HepG2 (cell line): ENCODE measurements at places on chromosomes 5 and 9. TPM values are rescaled to one million over a fixed set of nuclear protein-coding genes. Genes with fewer than 3 reads are reported as not detected.

GRCh38 chr9:136671254-136671614 lies 8.5 kb downstream of the EGFL7 start:
- H3K27me3 ChIP-seq, result peaks cover 15% of the 10 kb centered on the region; the same call in 1 of the 2 replicates
- no peaks in the 10 kb centered on the region for H3K36me3 ChIP-seq
- no peak overlapping the region for H3K4me3 ChIP-seq
- no peak overlapping the region for H3K27ac ChIP-seq

GRCh38 chr5:155878991-155879575 lies 447.9 kb upstream of the SGCD start:
- H3K4me3 ChIP-seq, result no peak overlapping the region
- H3K27ac ChIP-seq, result no peak overlapping the region
- H3K4me1 ChIP-seq, result no peaks in the 10 kb centered on the region
- DNase-seq, result no peak

GRCh38 chr9:90894986-90895687 lies 93.5 kb downstream of the SYK start:
- no peak overlapping the region for H3K4me3 ChIP-seq
- peaks cover 3% of the 10 kb centered on the region; the same call in 1 of the 2 replicates for H3K27me3 ChIP-seq
- DNase-seq, result peak; percentile 10
- H3K36me3 ChIP-seq, result no peaks in the 10 kb centered on the region
- no peaks in the 10 kb centered on the region for H3K4me1 ChIP-seq
- H3K27ac ChIP-seq, result no peak overlapping the region

DNA sequence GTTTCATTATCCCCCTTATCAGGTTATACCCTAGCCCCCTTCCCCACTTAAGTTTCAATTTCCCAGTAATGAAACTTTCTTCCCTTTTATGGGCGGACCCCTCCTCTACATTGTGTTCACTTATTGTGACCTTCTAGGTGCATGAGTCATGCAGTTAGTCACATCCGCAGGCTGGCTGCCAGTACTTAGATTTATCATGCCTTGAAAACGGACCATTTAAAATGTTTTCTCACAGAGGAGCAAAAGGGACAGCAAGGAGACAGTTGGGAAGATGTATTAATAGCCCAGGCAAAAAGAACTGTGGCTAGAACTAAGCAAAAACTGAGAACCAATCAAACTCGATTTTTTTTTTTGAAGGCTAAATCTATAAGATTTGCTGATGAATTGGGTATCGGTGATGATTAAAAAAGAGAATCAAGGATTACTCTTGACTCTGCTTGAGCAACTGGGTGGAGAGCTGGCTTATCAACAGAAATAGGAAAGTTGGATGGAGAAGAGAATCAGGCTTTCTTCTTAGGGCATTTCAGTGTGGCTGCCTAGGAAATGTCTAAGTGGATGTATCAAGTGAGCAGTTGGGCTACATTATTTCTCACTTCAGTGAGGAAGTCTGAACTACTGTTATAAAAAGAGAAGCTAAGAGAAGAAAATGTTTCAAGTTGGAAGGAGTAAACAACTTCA lies 615.0 kb downstream of the HINT1 start:
- no peaks in the 10 kb centered on the region; the same call in 1 of the 2 replicates for H3K27me3 ChIP-seq
- H3K4me3 ChIP-seq, result no peak overlapping the region
- no peaks in the 10 kb centered on the region for H3K36me3 ChIP-seq
- DNase-seq, result peak; percentile 3

- H3K27ac ChIP-seq, result no peak overlapping the region
- H3K36me3 ChIP-seq, result no peaks in the 10 kb centered on the region
- no peak for DNase-seq
- H3K4me3 ChIP-seq, result no peak overlapping the region
Observed at GRCh38 chr5:9820691-9821449, 190.7 kb upstream of the TAS2R1 start.

GRCh38 chr9:38003230-38003629 lies 65.8 kb downstream of the SHB start:
- H3K36me3 ChIP-seq, result peaks cover 75% of the 10 kb centered on the region
- no peak overlapping the region for H3K27ac ChIP-seq
- no peaks in the 10 kb centered on the region for H3K27me3 ChIP-seq
- H3K4me1 ChIP-seq, result peaks cover 7% of the 10 kb centered on the region
- no peak for DNase-seq

GRCh38 chr5:139877129-139877597 lies 81.6 kb downstream of the PSD2 start:
- H3K27me3 ChIP-seq, result peaks cover 3% of the 10 kb centered on the region
- no peak overlapping the region for H3K27ac ChIP-seq
- no peaks in the 10 kb centered on the region for H3K4me1 ChIP-seq
- DNase-seq, result no peak
- no peaks in the 10 kb centered on the region for H3K36me3 ChIP-seq
- no peak overlapping the region for H3K4me3 ChIP-seq

DNA sequence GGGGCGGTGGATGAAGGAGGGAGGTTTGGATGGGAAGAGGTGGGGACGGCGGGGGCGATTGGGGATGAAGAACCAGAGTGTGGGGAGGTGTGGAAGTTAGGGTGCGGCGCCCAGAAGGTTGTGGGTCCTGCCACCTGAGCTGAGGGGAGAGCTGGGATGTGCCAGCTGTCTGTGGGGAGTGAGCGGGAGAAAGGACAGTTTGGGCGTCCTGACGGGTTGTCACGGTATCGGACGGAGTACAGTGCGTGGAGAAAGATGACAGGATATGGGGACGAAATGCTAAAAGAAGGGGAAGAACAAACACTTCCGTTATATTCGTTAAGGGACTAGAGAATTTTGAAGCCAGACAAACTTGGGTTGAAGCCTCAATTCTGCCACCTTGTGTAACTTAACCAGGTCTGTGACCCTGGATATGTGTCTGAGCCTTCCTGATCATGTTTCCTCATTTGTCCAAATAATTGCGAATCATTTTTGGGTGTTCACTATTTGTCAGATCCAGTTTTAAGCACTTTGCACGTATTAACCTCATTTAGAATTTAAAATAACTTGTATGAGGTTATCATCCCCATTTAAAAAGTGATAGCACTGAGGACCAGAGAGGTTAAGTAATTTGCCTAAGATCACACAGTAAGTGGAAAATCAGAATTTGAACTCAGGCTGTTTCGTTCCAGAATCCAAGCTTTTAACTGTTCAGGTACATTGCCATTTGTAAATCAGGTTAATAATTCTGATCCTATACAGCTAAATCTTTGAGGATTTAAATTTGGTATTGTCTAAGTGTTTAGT lies 689 bp downstream of the CNTRL start:
- H3K4me1 ChIP-seq, result peaks cover 24% of the 10 kb centered on the region
- DNase-seq, result no peak
- no peaks in the 10 kb centered on the region for H3K27me3 ChIP-seq
- H3K36me3 ChIP-seq, result no peaks in the 10 kb centered on the region

DNA sequence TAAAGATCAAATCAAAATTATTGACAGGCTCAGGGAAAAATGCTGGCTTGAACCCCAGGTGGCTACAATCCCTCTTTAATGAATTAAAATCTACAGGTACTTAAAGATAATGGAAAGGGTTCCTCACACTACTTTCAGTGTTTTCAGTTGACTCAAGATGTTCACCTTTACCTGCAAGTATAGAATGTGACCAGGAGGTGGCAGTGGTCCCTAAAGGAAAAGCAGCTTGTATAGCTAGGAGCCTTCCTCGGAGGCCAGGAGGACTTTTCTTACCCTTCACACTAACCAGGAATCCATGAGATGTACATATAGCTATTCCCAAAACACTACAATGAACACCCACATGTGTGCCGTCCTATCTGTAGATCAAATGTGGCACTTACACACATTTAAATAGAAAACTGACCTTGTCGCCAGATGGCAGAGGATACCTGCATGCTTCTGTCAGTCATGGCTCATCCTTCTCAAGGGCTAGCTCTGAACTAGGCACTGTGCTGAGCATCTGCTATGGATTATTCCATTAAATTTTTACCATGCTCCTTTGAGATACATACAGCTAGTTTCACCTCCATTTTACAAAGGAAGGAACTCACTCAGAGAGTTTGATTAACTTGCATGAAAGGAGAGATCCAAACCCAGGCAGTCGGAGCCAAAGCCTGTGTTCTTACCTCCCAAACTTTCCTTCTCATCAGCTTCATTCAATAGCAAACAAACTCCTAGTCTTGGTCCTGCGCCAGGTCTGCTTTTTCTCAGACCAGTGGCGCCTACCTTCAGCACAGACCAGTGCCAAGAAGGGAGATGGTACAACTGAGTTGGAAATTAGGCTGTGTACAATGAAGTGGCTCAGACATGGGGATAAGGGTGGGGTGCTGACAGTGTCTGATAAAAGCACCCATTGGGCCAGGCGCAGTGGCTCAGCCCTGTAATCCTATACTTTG lies 24.5 kb downstream of the C9orf152 start:
- no peak overlapping the region for H3K27ac ChIP-seq
- H3K4me1 ChIP-seq, result peaks cover 75% of the 10 kb centered on the region
- peak; percentile 78 for DNase-seq
- no peak overlapping the region for H3K4me3 ChIP-seq

DNA sequence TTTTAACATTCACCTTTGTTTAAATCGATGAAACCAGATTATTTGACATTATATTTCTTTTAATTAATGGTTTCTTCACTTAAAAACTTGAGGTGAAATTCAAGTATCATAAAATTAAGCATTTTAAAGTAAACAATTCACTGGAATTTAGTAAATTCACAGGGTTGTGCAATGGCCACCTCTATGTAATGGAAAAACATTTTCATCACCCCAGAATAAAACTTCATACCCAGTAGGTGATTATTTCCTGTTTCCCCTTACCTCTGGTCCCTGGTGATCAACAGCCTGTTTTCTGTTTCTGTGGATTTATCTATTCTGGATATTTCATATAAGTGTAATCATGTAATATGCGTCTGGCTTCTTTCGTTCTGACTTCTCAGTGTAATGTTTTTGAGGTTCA lies 27.2 kb downstream of the HSPA4 start:
- H3K4me3 ChIP-seq, result no peak overlapping the region
- no peaks in the 10 kb centered on the region for H3K27me3 ChIP-seq
- H3K36me3 ChIP-seq, result peaks cover 67% of the 10 kb centered on the region
- no peak overlapping the region for H3K27ac ChIP-seq

ADGRD2 gene
- total RNA-seq, result not detected in 2 replicates

SLC6A3 gene
- not detected in 2 replicates for total RNA-seq

SLC31A1 gene
- 45.9 and 70.0 TPM in 2 replicates for total RNA-seq

SPATA31D4 gene
- total RNA-seq, result not detected in 2 replicates
